A549 treated with Hydrocortisone at 1 μM for 4 hours (cell line): ENCODE measurements at places on chromosomes 7 and 10. TPM values are rescaled to one million over a fixed set of nuclear protein-coding genes. Genes with fewer than 3 reads are reported as not detected.

C10orf53 gene
- total RNA-seq: not detected in 5 replicates

TMEM26 gene
- total RNA-seq: 0.01 to 0.07 TPM (median 0.05 TPM) in 4 of 5 replicates, not detected in the other

ABLIM1 gene
- 29.7 to 49.0 TPM (median 37.6 TPM) in 5 replicates for total RNA-seq

EPHB4 gene
- 38.1 to 45.9 TPM (median 42.2 TPM) in 5 replicates for total RNA-seq

DNTT gene
- total RNA-seq: not detected in 5 replicates

SPDYE5 gene
- total RNA-seq: not detected in 5 replicates

TMEM139 gene
- 0.53 to 1.5 TPM (median 0.68 TPM) in 5 replicates for total RNA-seq

GPR37 gene
- total RNA-seq: 0.51 to 0.85 TPM (median 0.67 TPM) in 5 replicates

KEL gene
- 0.33 TPM in 1 of 5 replicates, not detected in the others for total RNA-seq

PRKG1 gene
- 0.01 to 0.02 TPM in 2 of 5 replicates, not detected in the others for total RNA-seq

HECW1 gene
- total RNA-seq: 14.4 to 18.0 TPM (median 17.1 TPM) in 5 replicates

FAM180A gene
- 0.06 to 0.13 TPM in 2 of 5 replicates, not detected in the others for total RNA-seq

KAZALD1 gene
- 2.4 to 3.5 TPM (median 2.8 TPM) in 5 replicates for total RNA-seq

SCIN gene
- 0.28 to 0.44 TPM (median 0.36 TPM) in 5 replicates for total RNA-seq

IFIT1B gene
- total RNA-seq: not detected in 5 replicates

LRRC18 gene
- total RNA-seq: not detected in 5 replicates

C10orf143 gene
- 0.39 to 0.76 TPM (median 0.61 TPM) in 5 replicates for total RNA-seq

FAM3C gene
- 36.5 to 45.6 TPM (median 39.7 TPM) in 5 replicates for total RNA-seq

PLAC9 gene
- 0.30 TPM in 1 of 5 replicates, not detected in the others for total RNA-seq

ATOH7 gene
- 0.10 to 0.27 TPM (median 0.22 TPM) in 5 replicates for total RNA-seq

NDUFA5 gene
- total RNA-seq: 29.9 to 42.4 TPM (median 33.4 TPM) in 5 replicates

MSMB gene
- 0.29 to 0.42 TPM (median 0.31 TPM) in 3 of 5 replicates, not detected in the others for total RNA-seq

DUSP5 gene
- 98.8 to 155 TPM (median 145 TPM) in 5 replicates for total RNA-seq

COX15 gene
- 27.0 to 35.5 TPM (median 30.3 TPM) in 5 replicates for total RNA-seq

FKBP6 gene
- total RNA-seq: not detected in 5 replicates

PAX2 gene
- total RNA-seq: 0.21 to 0.26 TPM (median 0.21 TPM) in 5 replicates

TIMM23B gene
- total RNA-seq: 15.6 to 25.2 TPM (median 17.4 TPM) in 5 replicates

IKZF1 gene
- not detected in 5 replicates for total RNA-seq

RNF148 gene
- total RNA-seq: 0.10 TPM in 1 of 5 replicates, not detected in the others

EIF5AL1 gene
- total RNA-seq: 1.9 to 3.4 TPM (median 2.3 TPM) in 5 replicates

FRA10AC1 gene
- 4.6 to 5.7 TPM (median 5.1 TPM) in 5 replicates for total RNA-seq

GNGT1 gene
- not detected in 5 replicates for total RNA-seq
